ENCODE measurements at places on chromosomes 11 and 22.

DNA sequence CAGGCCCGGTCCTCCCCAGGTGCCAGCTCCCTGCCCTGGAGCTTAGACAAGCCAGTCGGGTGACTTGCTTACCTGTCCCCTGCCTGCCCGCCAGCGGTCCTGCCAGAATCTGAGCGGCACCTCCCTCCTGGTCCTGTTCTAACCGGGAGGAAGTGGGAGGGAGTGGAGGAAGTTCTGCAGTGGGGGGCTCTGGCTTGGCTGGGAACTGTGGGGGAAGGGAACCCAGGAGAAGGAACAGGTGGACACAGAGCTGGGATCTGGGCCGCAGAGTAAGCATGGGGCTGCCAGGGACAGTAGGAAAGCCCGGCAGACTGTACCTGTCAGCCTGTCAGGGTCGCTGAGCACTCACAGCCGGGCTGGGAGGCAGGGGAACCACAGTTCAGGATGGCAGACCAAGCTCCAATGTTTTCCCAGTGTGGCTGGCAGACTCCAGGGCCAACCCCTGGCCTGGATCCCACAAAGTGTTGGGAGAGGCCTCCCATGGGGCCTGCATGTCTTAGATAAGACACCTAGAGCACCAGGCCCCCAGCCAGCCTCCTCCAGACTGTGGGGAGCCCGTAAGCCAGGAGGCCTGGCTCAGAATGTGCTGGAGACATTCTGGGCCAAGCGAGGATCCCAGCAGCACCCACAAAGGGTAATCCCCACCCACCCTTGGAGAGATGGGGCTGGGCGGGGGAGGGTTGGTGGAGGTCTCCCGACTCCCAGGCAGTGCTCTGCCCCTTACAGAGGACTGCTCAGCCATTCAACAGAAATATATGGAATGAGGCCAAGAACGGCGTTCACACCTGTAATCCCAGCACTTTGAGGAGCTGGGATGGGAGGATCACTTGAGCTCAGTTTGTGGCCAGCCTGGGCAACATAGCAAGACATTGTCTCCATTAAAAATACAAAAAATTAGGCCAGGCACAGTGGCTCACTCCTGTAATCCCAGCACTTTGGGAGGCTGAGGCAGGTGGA lies 2.3 kb downstream of the CYB5R3 start:
- no peak for DNase-seq

GRCh38 chr22:28299309-28299708 lies 380.3 kb upstream of the PITPNB start:
- no peak for DNase-seq

- no peak for DNase-seq
Measured at GRCh38 chr22:23007823-23008222, 62.5 kb upstream of the GNAZ start.

GRCh38 chr11:72394416-72394815 lies 39.9 kb downstream of the CLPB start:
- no peak for DNase-seq

GRCh38 chr22:38971791-38972190 lies 10.4 kb upstream of the APOBEC3B start:
- DNase-seq, result no peak

DNA sequence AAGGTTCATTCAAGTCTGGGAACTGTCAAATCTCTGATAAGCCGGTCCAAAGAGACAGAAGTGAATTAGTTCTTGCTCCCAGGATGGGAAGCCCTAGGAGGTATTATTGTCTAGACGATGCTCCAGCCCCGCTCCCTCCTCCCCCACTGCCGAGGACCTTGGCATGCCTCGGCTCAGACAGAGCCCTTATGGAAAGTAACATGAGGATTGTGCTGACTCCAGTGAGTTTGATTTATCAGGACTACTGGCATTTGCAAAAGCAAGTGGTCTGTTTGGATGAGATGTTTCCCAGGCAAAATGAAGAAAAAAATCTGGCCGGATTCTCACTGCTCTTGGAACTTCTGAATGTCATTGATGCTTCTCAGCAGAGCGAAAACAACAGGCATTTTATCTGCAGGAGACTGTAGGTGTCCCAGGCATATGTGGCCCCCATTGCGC lies 341.0 kb downstream of the ETS1 start:
- no peak for DNase-seq

DNA sequence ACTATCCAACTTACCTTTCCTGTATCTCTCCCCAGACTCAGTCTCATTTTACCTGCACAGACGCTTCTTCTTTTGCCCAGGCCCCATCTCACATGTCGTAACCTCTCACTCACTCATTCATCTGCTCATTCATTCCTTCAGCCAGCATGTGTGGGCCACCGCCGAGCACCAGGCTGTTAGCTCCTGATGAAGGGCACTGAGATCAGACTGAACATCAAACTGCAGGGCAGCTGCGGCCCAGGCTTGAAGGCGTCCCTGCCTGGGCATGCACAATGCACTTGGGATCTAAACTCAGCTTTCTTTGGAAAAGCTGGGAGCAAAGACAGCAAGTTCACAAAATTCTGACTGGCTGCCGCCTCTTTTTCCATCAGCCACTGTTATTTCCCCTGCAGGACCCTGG lies 1456.3 kb downstream of the BRD1 start:
- no peak for DNase-seq

DNA sequence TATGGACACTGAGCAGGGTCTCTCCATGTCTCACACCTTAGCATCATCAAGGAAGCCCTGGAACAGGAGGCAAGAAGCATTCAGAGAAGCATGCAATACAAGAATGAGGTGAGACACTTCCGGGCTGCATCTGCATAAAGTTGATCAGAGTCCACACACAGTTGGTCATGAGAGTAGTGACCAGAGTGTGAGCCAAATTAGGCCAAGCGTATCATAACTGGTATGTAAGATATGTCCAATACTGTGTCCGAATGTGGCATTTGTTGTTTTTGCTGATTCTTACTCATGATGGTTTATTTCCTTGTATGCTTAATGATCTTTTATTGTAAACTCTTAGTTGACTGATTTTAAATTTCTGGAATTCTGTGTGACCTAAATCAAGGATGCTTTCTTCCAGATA lies 315.7 kb downstream of the INSC start:
- DNase-seq, result no peak

DNA sequence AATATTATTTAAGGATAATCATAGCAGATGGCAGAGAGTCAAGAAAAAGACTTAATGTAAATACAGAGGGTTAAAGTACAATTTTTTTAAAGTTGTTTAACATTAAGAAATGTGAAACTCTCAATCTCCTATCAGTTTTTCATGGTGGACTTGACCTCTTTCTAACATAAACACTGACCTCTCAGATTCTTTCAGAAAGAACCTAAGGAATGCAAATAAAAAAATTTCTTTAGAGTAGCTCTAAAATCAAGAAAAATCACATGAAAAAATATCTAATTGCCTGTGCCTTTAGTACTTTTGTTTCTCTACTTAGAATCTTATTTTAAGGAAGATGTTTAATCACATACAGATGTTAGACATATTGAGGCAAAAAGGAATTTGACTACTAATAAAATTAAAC lies 12.9 kb downstream of the RNF141 start:
- no peak for DNase-seq

DNA sequence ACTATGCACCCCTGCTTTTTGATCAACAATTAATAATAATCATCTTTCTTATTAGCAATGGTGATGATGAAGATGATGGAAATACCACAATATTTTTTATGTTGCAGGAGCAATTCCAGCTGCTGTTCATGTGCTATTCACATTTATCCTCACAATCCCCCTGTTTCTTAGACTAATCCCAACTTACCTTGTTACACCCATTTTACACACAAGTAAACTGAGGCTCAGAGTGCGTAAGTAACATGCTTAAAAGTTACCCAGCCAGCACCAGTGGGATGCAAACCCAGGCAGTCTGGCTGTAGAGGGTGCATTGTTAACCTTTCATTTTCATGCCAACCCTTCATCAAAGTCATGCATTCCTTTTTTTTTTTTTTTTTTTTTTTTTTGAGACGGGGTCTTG lies 1.6 kb upstream of the CRYBA4 start:
- DNase-seq, result no peak

DNA sequence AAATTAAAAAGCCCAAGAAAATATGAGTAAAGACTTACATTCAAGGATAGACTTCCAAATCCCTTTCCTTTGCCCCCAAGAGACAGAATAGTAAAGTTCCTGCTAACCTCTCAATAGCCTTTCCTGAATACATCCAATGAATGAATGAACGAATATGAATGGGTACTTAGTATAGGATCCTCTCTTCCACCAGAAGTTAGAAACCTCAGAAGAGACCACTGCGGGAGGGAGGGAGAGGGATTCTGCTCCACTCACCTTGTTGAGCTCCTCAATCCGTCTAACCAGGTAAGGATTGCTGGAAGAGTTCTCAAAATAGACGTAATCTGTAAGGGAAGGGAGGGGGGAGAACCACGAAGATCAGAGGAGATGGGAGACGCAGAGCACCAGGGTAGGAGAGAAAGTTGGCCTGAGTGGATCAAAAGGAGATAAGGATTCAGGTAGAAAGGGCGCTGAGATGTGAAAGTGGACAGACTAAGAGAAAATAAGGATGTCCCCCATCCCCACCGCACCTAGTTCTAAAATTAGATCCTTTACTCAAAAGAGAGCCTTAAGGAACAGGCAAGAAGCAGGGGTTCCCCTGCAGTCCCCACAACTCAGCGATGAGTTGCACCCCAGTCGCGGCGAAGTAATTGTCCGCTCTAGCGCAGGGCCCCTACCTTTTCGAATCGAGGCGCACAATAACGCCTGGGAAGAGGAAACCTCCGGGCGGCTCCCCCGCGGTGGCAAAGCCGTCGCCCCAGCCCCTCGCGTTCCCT lies 1.1 kb downstream of the MTA2 start:
- DNase-seq, result no peak

GRCh38 chr11:79486242-79486984 lies 45.6 kb upstream of the TENM4 start:
- DNase-seq, result no peak

DNA sequence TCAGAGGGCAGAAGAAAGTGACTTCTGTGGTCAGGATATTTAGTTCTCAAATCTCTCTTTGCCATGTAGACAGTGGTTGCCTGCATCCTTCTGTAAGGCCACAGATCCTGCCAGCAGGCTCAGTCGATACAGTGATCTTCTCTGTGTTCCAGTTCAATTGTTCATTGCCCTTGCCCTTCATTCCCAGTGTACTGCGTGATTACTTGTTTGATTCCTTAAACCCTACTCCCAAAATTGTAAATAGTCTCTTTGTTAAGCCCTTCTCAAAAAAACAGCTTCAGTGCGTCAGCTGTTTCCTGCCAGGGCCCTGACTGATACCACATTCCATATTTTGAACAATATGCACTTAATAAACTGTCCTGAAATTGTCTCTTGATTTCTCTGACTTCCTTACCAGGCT lies 9.3 kb upstream of the TYR start:
- no peak for DNase-seq

DNA sequence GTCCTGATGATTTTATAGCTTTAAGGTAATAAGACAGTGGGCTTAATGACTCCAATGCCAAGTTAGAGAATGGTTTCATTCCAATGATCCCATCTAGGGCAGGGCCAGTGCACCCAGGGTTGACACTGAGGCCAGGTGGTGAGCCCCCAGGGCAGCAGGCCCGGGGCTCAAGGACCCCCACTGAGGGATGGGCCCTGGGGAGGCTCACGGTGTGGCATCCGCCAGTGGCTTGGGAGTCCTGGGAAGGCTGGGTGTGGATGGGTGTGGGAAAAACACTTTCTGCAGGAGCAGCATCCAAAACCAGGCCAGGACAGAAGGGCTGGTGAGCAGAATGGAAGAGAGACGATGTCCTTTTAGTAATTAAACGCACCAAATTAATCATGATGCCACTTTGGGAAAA lies 626.3 kb downstream of the TBC1D22A start:
- no peak for DNase-seq

- peak; percentile 65 for DNase-seq
Measured at GRCh38 chr11:60951904-60952741, at the start of gene SLC15A3. SLC15A3 (minus strand) TSS chr11:60952176; CDS start chr11:60951551, 625 bp downstream.

GRCh38 chr11:121917482-121917881 lies 198.5 kb downstream of the BLID start:
- no peak for DNase-seq

DNA sequence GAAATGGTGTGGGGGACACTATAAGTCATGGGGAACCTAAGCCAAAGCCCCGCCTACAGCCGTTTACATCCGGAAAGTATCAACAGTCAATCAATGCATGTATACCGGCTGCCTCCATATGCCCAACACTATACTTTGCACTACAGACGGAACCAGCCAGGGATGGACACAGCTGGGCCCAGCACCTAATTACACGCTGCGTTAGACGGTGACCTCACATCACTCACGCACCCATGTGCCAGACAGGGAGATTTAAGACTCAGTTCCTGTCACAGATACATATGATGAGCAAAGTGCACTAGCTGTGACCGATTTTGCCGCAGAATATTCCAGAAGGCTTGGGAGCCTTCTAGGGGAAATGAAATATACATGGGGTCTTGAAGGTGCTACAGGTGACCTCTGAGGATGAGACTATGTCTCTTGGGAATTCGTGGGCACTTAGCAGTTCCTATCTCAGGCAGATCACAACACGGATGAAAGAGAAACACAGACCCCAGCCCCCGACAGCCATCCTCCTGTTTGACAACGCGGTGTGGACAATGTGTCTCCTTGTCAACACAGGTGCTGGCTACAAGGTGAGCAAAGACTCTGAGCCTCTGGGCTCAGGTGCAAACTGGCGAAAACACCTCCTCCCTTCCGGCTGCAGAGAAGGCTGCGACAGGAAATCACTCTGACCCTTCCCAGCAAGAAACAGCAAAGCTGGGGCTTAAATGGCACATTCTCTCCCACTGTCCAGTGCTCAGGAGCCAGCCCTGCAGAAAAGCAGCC lies 8.0 kb downstream of the AHNAK start:
- no peak for DNase-seq

Measured in esophagus squamous epithelium (tissue), 5 donors.